ENCODE measurements at places on chromosomes 6 and 20.

- DNase-seq, result no peak
Observed at GRCh38 chr6:161636882-161637430, 363.1 kb upstream of the AGPAT4 start.

GRCh38 chr6:158110986-158111385, 57.1 kb downstream of the SERAC1 start:
- DNase-seq, result no peak

- DNase-seq, result no peak
Observed at GRCh38 chr20:4025679-4026078, 10.3 kb upstream of the RNF24 start.

DNA sequence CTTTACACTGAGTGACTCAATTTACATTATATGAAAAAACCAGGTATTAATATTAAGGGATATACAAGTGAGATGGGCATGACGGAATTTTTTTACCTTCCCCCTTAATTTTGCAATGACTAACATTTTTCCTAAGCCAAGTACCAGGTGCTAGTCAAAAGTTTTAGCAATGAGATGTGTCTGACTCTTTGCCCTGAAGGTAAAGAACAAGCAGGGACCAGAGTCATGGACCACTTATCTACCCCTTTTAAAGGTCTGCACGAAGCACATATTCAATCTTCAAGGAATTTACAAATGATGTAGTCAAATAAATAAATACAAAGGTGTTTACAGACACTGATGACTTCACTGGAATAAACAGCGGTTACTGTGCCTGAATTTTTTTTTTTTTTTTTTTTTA, 1.4 kb downstream of the GLO1 start:
- DNase-seq, result no peak

DNA sequence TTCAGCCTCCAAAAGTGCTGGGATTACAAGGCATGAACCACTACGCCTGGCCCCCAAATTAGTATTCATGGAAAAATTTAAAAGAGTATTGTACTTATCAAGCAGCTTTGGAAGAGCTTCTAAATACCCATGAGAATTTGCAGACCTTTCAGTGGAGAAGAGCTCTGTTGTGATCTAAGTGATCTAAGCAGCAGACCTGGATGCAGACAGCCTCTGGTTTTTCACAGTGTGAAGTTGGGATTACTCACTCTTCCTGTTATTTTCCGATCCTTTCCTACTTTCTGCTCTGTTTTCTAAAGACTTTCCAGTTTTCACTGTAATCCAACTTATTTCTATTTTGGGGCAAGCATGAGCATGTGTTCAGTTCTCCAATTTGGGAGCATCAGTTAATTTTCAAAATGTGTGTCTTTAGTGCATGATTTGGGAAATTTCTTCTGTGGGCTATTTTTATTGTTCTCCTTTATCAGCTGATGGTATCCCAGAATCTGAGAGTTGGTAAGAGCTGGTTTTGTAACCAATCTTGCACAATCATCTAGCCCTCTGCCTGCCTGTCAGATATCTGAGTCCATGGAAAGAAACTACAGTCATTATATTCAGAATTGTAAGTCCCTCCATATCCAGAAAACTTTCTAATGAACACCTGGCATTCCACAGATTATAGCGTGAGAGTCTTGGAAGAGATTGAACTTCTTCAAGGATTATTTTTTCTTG, 207.7 kb upstream of the DTNBP1 start:
- no peak for DNase-seq

- DNase-seq, result no peak
Observed at GRCh38 chr20:8152847-8153246, 20.8 kb downstream of the PLCB1 start.

- DNase-seq, result no peak
Observed at GRCh38 chr6:111033628-111034289, 51.9 kb downstream of the RPF2 start.

GRCh38 chr6:340991-341827, 48.9 kb downstream of the DUSP22 start:
- no peak for DNase-seq

- DNase-seq, result no peak
Observed at GRCh38 chr20:32206760-32207625, 550 bp downstream of the PLAGL2 start.

DNA sequence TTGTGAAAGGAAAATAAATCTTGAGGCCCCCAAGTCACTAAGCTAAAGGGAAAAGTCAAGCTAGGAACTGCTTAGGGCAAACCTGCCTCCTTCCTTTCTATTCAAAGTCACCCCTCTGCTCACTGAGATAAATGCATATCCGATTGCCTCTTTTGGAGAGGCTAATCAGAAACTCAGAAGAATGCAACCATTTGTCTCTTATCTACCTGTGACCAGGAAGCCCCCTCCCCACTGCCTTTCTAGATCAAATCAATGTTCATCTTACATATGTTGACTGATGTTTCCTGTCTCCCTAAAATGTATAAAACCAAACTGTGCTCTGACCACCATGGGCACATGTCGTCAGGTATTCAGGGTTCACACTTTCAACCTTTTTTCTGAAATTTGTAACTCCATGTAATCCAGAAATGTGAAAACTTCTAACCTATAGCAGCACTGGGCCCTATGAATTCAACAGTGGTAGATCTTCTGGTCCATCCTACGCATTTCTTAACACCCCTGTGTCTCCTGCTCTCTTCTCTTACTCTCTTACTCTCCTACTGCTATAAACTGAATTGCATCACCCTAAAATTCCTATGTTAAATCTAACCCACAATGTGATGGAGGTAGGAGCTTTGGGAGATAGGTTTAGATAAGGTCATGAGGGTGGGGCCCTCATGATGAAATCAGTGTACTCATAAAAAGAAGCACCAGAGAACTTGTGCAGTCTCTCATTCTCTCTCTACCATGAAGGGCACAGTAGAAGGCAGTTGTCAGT, 89.3 kb downstream of the EPB41L2 start:
- DNase-seq, result no peak

GRCh38 chr6:146642921-146643320, 44.1 kb downstream of the ADGB start:
- DNase-seq, result no peak

DNA sequence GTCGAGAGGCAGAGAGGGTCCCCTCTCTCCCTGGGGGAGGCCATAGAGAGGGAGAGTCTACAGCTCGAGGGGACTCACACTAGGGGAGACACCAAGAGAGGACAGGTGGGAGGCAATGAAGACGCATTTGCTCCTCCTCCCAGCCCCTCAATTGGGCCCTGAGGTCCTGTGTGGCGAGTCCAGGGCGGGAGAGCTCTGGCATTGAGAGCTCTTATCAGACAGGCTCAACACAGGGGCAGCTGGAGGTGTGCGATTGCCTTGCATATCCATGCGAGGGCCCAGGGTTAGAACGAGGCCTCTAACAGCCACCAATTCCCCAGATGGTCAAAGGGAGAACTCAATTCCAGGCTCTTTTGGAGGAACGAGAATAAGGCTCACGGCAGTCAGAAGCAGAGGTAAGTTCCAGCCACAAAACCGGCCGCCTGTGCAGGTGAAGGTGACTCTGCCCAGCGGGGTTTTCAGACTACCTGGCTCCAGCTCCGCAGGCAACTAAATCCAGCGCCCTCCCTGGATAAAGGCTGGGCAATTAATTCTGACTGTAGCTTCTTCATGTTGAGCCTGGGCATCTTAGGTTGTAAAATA, 94.0 kb upstream of the MPC1 start:
- DNase-seq, result no peak

- no peak for DNase-seq
Observed at GRCh38 chr20:61940976-61941720, 124.5 kb downstream of the TAF4 start.

- DNase-seq, result no peak
Observed at GRCh38 chr20:33850159-33850558, 39.0 kb downstream of the CHMP4B start.

- no peak for DNase-seq
Observed at GRCh38 chr6:16157909-16158308, 29.0 kb downstream of the MYLIP start.

GRCh38 chr6:89082486-89082891, 1.9 kb downstream of the PNRC1 start:
- DNase-seq, result no peak

- DNase-seq, result no peak
Observed at GRCh38 chr6:135875446-135875845, 23.9 kb downstream of the PDE7B start.

- no peak for DNase-seq
Observed at GRCh38 chr6:79686707-79687309, 55.7 kb downstream of the SH3BGRL2 start.

DNA sequence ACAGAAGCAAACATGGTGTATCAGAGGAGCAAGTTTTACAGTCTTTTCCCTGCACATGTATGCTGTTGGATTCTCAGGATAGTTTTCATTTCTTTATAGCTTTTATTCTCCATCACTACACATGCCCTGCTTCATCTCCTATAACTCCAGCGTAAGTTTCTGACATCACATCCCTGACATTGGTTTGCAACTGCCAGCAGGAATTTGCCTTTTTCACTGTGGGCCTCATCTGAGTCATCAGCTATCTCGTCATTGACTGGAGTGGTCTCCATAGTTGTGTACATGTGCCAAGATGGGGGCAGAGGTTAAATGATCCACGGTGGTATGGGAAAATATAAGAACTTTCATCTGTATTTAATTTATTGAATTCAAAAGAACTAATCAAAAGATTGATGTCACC, 96.7 kb downstream of the SLX4IP start:
- no peak for DNase-seq

DNA sequence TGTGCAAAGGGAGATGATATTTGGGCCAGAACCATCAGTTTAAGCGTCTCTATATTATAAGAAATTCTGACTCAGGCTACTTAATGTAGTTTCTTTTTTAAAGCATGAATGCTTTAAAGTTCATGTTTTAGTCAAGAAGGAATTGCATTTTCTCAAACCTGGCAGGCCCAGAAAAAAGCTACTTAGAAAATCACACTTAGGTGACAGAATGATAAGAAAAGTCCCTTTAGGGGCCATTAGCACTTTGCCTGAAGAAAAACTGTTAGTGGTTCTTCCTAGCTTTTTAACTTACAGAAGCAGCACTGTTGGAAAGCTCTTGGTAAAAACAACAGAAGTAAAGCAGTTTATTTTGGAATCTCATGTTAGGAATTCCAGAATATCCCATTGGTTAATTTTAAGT, 387.8 kb downstream of the PLCB1 start:
- DNase-seq, result no peak

DNA sequence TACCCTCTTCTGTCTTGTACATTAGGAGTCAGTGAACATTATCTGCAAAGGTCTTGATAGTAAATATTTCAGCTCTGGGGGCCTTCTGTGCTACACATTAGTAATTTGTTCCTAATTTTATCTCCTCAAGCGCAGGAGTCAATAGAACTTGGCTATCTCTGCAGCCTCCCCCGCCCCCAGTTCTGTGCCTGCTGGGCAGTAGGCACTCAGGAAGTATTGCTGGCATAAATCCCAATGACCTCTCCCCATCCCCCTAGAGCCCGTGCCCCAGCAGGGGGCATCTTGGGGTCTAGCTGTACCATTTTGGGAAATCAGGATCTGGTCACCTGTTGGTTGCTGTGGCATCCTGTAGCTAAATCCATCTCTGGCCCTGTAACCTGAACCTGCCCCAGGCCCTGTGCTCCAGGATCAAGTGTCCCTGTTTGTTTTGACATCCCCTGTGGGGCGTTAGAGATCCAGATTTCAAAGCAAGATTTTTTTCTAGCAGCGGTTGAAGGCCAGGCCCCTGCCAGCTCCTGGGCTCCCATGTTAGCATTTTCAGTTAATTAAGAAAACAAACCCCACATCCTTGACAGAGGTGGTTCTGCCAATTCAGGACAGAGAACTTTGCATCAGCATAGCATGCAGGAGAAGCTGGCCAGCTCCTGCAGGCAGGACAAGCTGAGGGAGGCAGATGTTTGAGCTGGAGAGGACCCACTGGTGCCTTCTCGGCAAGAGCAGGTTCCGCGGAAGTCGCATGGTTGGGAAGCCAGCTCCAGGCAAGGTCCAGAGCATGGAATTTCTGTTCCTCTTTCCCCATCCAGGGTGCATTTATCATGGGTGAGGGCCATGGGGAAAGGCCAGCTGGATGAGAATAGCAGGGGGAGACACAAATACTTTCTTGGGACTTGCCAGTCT, 32.1 kb downstream of the DAAM2 start:
- DNase-seq, result no peak

- DNase-seq, result no peak
Observed at GRCh38 chr6:31581434-31582229, 592 bp downstream of the LTB start.

DNA sequence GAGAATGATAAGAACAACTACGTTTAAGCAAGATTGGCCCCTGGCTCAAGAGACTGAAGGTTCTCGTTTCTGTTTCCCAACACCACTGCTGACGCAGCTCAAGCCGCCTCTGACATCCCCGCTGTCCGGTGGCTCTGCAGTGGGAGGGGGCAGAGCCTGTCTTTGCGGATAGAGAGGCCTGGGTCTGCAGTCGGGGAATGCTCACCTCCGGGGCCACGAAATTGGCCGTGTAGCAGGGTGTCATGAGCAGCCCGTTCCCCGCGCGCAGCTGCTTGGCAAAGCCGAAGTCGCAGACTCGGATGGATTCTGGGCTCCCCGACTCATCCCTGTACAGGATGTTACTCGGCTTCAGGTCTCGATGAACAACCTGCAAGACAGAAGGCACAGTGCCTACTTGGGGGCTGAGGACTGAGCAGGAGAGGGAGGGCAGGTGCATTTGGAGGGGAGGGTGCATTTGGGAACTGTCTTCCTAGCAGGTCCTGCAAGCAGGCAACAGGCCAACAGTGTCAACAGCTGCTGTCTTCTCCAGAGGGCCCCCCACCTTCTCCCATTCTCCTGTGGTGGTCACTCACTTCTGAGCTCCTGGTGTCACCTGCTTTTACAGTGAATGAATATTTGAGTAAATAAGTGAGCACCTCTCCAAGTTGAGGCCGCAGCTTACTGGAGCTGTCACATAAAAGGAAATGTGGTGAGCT, 40.5 kb upstream of the MPC1 start:
- DNase-seq, result no peak

GRCh38 chr6:89566930-89567629, 71.5 kb downstream of the LYRM2 start:
- no peak for DNase-seq

GRCh38 chr6:69719602-69720193, 77.1 kb downstream of the LMBRD1 start:
- DNase-seq, result no peak

GRCh38 chr6:26118999-26119398, 31.8 kb downstream of the HFE start:
- no peak for DNase-seq

- no peak for DNase-seq
Observed at GRCh38 chr6:112016320-112016719, 37.6 kb upstream of the CCN6 start.

DNA sequence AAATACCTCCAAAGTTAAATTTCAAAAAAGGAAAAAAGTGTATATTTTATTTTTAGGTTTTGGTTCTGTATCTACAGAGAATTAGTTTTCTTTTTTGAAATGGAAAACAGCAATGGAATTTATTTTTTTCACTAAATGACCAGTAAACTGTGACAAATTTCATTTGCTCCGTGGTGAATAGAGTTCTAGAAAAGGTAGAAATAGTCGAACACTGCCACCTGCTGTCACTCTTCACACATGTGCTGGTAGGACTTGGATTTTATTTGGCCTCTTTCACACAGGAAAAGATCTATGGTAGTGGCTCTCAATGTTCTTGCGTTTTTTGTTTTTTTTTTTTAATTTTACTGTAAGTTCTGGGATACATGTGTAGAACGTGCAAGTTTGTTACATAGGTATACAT, 312.5 kb downstream of the EYA4 start:
- DNase-seq, result no peak

Measured in dorsolateral prefrontal cortex (tissue), 122 donors.